Kidney (tissue), 22 donors: ENCODE measurements at places on chromosomes 16 and 17. TPM values are rescaled to one million over a fixed set of nuclear protein-coding genes. Genes with fewer than 3 reads are reported as not detected.

DNA sequence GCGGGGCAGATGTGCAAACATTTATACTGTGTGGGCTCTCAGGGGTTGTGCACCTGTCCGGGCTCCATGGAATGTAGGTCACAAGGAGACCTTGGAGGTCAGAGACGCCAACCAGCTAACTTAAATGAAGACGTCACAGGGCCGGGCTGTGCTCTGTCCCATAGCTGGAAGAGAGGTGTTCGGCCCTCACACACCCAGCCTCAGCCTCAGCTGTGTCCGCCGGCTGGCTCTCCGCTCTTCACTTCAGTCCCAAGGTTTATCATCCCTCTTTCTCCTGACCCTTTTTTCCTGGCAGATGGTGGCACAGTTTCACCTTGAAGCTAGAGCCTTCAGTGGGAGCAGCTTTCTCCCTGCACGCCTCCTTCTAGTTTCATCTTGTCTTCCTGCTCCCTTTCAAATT lies 6.0 kb upstream of the RBFOX3 start:
- DNase-seq, result no peak
- no peak overlapping the region for H3K4me3 ChIP-seq
- no peaks in the 10 kb centered on the region for H3K36me3 ChIP-seq
- no peaks in the 10 kb centered on the region for H3K4me1 ChIP-seq

ORC6 gene
- polyA plus RNA-seq, result 1.5 TPM

C17orf78 gene
- not detected for polyA plus RNA-seq

DNA sequence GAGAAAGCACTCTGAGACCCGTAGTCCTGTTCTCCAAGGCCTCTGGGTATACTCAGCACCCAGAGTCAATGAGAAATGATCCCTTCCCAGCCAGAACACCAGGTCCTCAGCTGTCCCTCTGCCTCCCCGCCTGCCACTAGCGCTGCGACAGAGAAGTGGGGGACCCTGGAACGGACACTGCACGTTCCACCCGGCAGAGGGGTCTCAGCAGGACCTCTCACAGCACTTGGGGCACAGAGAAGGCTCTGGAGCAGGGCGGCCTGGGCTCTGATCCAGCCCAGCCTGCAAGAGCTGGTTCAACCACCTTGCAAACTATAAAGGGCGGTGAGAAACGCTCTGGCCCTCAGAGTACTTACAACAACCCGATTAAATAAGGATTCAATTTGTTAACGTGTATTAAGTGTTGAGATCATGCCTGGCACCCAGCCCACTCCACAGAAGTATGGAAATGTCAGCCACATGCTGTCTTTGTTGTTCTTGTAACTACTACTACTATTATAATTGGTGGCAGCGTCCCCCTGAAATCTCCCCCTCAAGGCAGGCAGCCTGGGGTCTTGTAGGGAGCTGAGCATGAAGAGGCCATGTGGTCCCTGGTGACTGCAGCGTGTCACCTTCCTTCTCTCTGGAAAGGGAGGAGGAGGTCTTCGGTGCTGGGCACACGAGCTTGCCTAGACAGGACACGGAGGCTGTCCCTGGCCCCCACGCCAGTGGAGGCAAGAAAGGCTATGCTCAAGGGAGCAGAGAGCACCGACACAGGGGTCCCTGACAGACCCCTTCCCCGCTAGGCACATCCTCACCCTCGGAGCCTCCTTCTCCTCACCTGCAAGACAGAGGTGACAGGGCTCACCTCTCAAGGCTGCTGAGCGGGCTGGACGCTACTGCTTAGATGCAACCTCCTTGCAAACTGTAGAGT lies 2.4 kb downstream of the OSGIN1 start:
- H3K36me3 ChIP-seq, result peaks cover 14% of the 10 kb centered on the region
- no peak for DNase-seq
- no peaks in the 10 kb centered on the region for H3K27me3 ChIP-seq
- peaks cover 7% of the 10 kb centered on the region for H3K4me1 ChIP-seq
- no peak overlapping the region for H3K27ac ChIP-seq

DNA sequence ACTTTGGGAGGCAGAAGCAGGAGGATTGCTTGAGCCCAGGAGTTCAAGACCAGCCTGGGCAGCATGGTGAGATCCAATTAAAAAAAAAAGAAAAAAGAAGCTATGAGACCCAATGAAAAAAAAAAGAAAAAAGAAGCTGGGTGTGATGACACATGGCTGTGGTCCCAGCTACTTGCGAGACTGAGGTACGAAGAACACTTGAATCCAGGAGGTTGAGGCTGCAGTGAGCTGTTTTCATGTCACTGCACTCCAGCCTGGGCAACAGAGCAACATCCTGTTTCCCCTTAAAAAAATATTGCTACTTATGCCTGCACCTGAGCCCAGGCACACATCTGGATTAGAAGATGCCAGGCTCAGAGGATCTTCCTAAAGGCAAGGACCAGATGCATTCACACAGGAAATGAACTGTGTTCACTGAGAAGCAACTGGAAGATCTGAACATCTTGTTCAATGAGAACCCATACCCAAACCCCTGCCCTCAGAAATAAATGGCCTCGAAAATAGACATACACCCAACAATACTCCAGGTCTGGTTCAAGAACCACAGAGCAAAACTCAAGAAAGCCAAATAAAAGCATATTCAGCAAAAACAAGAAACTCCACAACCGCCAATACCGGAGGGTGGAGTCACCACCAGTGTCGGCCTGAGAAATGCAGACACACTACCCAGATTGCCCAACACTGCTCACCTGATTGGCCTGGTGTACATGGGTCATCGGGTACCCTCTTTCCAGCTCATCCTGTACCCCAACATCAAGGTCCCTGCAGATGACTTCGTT lies 4.4 kb downstream of the RNF135 start:
- H3K4me3 ChIP-seq, result no peak overlapping the region
- peaks cover 3% of the 10 kb centered on the region for H3K36me3 ChIP-seq
- H3K27ac ChIP-seq, result no peak overlapping the region
- no peaks in the 10 kb centered on the region for H3K27me3 ChIP-seq
- no peak for DNase-seq

GRCh38 chr16:17067882-17068281 lies 402.9 kb downstream of the XYLT1 start:
- H3K27ac ChIP-seq, result no peak overlapping the region
- H3K27me3 ChIP-seq, result no peaks in the 10 kb centered on the region
- no peak for DNase-seq

ZNF232 gene
- polyA plus RNA-seq, result 6.9 TPM

DNA sequence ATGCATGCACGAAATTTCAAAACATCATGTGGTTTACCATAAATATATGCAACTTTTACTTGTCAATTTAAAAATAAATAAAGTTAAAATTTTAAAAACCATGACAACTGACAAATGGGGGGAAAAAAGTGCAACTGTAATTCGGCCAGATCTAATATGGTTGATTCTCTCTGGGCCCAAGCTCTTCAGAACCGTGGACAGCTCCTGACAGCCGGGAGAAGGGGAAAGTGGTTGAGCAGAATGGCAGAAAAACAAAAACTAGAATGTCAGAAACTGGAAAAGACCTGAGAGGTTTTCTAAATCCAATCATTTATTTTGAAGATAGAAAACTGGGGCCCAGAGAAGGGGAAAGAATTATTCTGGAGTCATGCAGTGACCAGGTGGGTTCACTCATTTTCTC lies 126.6 kb downstream of the TMEM132E start:
- H3K27ac ChIP-seq, result no peak overlapping the region
- no peaks in the 10 kb centered on the region for H3K27me3 ChIP-seq
- H3K4me3 ChIP-seq, result no peak overlapping the region
- H3K36me3 ChIP-seq, result no peaks in the 10 kb centered on the region
- no peaks in the 10 kb centered on the region for H3K4me1 ChIP-seq

DNA sequence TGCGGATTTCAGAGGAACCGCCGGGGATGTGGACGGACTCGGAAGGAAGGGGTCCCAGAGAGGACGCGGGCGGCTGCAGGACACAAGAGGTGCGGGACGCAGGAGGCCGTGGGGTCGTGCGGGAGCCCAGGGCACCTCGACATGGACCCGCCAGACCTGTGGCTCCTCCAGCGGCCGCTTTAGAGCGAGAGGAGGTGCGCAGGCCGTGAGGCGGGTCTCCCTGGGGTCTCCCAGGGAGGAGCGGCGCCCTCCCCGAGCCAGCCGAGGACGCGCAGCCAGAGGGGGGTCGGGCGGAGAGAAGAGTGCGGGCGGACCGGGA lies 6.8 kb upstream of the FLYWCH1 start:
- H3K4me1 ChIP-seq, result peaks cover 4% of the 10 kb centered on the region
- H3K36me3 ChIP-seq, result no peaks in the 10 kb centered on the region
- peak overlapping the region; percentile 88 for H3K27ac ChIP-seq
- H3K4me3 ChIP-seq, result peak overlapping the region; percentile 80

TBC1D3B gene
- 1.3 TPM for polyA plus RNA-seq

SPATA22 gene
- not detected for polyA plus RNA-seq

RPGRIP1L gene
- 4.3 TPM for polyA plus RNA-seq

RNF222 gene
- not detected for polyA plus RNA-seq

- H3K27me3 ChIP-seq, result no peaks in the 10 kb centered on the region
- no peaks in the 10 kb centered on the region for H3K36me3 ChIP-seq
- no peak for DNase-seq
- H3K4me3 ChIP-seq, result no peak overlapping the region
- H3K27ac ChIP-seq, result no peak overlapping the region
- H3K4me1 ChIP-seq, result peaks cover 1% of the 10 kb centered on the region
Observed at GRCh38 chr17:83115832-83116231, 36.4 kb downstream of the METRNL start.

DNA sequence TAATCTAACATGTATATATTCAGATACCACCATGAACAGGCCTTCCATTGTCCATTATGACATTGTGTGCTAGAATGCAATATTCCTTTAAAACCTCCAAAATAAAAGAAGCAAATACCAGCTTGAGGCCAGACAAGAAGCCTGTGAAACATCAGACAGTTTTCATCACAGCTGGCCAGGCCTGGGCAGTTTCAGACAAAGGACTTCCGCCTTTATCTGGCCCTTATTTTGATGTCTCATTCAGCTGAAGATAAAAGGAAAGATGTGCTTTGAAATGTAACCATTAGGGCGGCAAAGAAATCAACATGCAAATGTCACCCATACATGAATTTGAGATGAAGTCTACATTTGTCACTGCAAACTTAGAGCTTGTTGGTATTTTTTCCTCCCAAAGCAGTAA lies 737.5 kb downstream of the KCNJ2 start:
- H3K4me1 ChIP-seq, result no peaks in the 10 kb centered on the region
- DNase-seq, result no peak
- H3K27me3 ChIP-seq, result no peaks in the 10 kb centered on the region
- H3K36me3 ChIP-seq, result no peaks in the 10 kb centered on the region

PABPN1L gene
- not detected for polyA plus RNA-seq

DNA sequence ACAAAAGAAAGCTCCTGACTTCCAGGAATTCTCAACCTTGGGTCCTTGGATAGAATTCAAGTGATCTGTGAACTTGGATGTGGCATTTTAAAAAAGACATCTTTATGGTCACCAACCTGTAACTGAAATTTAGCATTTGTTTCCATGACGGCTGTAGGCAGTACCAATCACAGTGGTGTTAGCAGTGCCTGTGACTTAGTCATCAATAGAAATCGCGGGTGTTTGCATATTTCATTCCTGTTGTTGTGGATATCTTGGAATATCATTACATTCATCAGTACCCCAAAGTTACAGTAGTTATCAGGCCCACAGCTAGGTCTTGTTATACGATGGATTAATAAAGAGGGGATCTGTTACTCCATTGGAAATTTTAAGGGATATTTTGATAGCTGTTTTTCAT lies 81.6 kb downstream of the CMIP start:
- peaks cover 2% of the 10 kb centered on the region for H3K4me1 ChIP-seq
- no peak for DNase-seq
- no peaks in the 10 kb centered on the region for H3K36me3 ChIP-seq
- no peak overlapping the region for H3K4me3 ChIP-seq
- H3K27me3 ChIP-seq, result no peaks in the 10 kb centered on the region

DNA sequence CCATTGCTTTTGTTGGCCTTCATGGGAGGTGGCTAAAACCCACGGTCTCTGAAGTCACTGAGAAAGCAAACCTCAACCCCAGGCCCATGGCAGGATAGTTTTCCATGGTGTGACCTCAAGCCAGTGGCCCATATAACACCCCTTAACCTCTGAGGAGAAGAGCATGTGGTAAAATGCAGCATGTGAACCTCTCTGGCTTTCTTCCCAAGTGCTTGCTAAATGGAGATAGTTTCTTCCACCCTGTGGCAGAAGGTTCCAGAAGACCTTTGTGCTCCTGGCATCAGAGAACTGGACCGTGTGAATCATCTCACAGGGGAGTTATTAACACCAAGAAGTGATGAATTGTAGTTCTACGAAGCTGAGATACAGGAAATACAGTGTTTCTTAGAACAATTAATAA lies 47.3 kb downstream of the MYOCD start:
- H3K27ac ChIP-seq, result no peak overlapping the region
- H3K4me3 ChIP-seq, result no peak overlapping the region
- H3K36me3 ChIP-seq, result no peaks in the 10 kb centered on the region
- H3K4me1 ChIP-seq, result no peaks in the 10 kb centered on the region

- H3K27ac ChIP-seq, result no peak overlapping the region
- H3K4me3 ChIP-seq, result no peak overlapping the region
- no peaks in the 10 kb centered on the region for H3K27me3 ChIP-seq
- H3K4me1 ChIP-seq, result no peaks in the 10 kb centered on the region
- no peaks in the 10 kb centered on the region for H3K36me3 ChIP-seq
Observed at GRCh38 chr17:8892338-8892690, 24.8 kb upstream of the PIK3R6 start.

GRCh38 chr16:76985392-76986045 lies 205.5 kb upstream of the MON1B start:
- DNase-seq, result no peak
- H3K36me3 ChIP-seq, result no peaks in the 10 kb centered on the region
- no peak overlapping the region for H3K27ac ChIP-seq
- no peaks in the 10 kb centered on the region for H3K4me1 ChIP-seq
- H3K27me3 ChIP-seq, result no peaks in the 10 kb centered on the region

GRCh38 chr16:69277413-69277812 lies 33.7 kb upstream of the VPS4A start:
- H3K36me3 ChIP-seq, result no peaks in the 10 kb centered on the region
- no peak overlapping the region for H3K4me3 ChIP-seq
- H3K27ac ChIP-seq, result no peak overlapping the region
- no peaks in the 10 kb centered on the region for H3K4me1 ChIP-seq

HID1 gene
- polyA plus RNA-seq, result 13.6 TPM

DNA sequence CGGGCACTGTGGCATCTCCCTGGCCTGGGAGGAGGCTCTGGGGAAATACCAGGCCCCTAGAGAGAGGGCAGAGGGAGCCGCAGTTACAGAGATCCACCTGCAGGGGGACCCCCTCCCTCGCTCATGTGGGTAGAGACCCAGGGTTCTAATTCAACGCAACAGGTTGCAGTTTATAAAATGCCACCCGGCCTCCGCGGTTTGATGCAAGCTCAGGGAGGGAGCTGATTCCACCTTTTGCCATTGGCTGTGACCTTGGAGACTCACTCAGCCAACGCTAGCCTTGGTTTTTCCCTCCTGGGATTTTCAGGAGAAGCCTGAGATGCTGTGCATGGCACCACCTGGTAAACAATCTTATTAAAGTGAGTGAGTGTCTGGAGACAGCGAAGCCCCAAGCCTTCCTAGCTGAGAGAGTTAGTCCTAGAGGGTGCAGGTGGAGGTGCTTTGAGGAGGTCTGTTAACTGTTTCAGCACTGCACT lies 12.1 kb downstream of the TTLL6 start:
- H3K4me1 ChIP-seq, result peaks cover 37% of the 10 kb centered on the region
- peak; percentile 77 for DNase-seq
- peak overlapping the region; percentile 14 for H3K4me3 ChIP-seq
- H3K36me3 ChIP-seq, result no peaks in the 10 kb centered on the region
- H3K27me3 ChIP-seq, result no peaks in the 10 kb centered on the region

GSDMA gene
- 0.80 TPM for polyA plus RNA-seq

- no peak overlapping the region for H3K27ac ChIP-seq
- H3K27me3 ChIP-seq, result no peaks in the 10 kb centered on the region
- DNase-seq, result no peak
- no peak overlapping the region for H3K4me3 ChIP-seq
- no peaks in the 10 kb centered on the region for H3K36me3 ChIP-seq
Observed at GRCh38 chr17:64077379-64077778, 52.6 kb downstream of the ERN1 start.

- H3K4me3 ChIP-seq, result no peak overlapping the region
- H3K27ac ChIP-seq, result no peak overlapping the region
- no peaks in the 10 kb centered on the region for H3K27me3 ChIP-seq
- peaks cover 14% of the 10 kb centered on the region for H3K4me1 ChIP-seq
Observed at GRCh38 chr17:4492721-4493561, 5.7 kb upstream of the SPNS2 start.

THOC6 gene
- polyA plus RNA-seq, result 21.2 TPM
